ENCODE measurements at places on chromosomes 16 and 17. TPM values are rescaled to one million over a fixed set of nuclear protein-coding genes. Genes with fewer than 3 reads are reported as not detected.

The NR1D1 gene
- total RNA-seq = 26.7 TPM

The KRTAP2-3 gene
- total RNA-seq = not detected

DNA sequence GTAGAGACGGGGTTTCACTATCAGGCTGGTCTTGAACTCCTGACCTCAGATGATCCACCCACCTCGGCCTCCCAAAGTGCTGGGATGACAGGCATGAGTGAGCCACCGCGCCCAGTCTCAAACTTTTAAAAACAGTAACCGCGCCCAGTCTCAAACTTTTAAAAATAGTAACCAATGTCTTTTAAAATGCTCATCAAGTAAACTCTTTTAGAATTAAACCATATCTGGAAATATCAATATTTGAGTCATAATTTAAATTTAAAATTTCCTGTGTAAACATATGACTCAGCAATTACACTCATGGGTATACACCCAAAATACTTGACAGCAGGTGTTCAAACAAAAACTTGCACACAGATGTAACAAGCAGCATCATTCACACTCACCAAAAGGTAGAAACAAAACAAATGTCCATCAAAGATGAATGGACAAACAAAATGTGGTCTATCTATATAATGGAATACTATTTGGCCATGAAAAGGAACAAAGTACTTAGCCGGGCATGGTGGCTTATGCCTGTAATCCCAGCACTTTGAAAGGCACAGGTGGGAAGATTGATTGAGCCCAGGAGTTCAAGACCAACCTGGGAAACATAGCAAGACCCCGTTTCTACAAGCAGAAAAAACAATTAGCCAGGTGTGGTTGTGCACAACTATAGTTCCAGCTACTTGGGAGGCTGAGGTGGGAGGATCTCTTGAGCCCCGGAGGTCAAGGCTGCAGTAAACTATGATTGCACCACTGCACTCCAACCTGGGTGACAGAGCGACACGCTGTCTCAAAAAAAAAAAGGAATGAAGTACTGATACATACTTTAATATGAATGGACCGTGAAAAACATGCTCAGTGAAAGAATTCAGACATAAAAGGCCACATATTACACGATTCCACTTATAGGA is 20.2 kb downstream of the ENPP7 start:
- no peak for DNase-seq

DNA sequence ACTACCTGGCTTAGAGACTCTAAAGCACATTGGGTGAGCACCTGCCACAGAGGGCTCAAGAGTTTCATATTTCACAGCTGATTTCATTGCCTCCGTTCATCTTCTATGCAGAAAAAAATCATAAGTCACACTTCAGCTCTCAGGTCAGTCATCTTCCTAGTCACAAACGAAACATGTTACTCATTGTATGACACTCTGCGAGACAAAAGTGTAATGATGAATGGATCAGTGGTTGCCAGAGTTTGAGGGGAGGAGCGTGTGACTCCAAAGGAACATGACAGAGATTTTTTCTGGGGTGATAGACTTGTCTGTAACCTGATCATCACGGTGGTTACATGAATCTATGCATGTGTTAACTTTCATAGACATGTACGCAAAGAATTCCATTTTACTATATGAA is 195.2 kb upstream of the CNTNAP4 start:
- no peak for DNase-seq

- no peak for DNase-seq
Measured at GRCh38 chr17:28509789-28510188, 3.6 kb downstream of the FOXN1 start.

DNA sequence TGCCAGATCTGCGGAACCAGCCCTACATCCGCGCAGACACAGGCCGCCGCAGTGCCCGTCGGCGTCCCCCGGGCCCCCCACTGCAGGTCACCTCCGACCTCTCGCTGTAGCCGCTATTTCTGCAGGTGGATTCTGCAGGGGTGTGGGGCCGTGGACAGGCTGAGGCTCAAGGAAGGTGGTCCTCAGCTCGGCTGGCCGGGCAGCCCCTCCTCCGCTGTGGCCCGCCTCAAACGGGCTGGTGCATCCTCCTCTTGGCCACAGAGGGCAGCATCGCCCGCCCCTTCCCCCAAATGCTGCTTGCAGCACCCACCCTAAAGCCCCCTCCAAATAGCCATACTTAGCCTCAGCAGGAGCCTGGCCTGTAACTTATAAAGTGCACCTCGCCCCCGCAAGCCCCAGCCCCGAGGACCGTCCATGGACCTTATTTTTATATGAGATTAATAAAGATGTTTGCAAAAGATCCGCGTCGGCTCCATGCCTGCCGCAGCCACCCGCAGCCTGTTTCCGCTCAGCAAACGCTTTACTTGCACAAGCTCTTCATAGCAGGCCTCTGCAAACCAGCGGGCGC is 14.9 kb downstream of the SPATA32 start:
- no peak for DNase-seq

DNA sequence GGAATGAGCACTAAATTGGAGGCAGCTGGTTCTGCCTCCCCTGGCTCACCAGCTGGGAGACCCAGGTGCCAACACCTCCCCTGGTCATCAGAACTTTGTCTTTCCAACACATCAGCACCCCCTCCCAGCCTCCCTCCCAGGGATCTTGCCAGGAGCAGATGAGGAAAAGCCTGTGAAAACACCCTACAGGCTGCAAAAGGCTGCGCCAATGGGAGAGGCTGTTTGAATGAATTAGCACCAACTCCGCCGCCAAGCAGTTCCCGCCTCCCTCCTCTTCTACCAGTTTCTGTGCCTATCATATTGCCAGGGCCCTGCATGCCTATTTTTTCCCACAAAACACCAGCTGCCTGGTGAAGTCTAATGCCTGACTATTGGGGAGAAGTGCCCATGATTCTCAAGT is 137.0 kb downstream of the AIPL1 start:
- no peak for DNase-seq

DNA sequence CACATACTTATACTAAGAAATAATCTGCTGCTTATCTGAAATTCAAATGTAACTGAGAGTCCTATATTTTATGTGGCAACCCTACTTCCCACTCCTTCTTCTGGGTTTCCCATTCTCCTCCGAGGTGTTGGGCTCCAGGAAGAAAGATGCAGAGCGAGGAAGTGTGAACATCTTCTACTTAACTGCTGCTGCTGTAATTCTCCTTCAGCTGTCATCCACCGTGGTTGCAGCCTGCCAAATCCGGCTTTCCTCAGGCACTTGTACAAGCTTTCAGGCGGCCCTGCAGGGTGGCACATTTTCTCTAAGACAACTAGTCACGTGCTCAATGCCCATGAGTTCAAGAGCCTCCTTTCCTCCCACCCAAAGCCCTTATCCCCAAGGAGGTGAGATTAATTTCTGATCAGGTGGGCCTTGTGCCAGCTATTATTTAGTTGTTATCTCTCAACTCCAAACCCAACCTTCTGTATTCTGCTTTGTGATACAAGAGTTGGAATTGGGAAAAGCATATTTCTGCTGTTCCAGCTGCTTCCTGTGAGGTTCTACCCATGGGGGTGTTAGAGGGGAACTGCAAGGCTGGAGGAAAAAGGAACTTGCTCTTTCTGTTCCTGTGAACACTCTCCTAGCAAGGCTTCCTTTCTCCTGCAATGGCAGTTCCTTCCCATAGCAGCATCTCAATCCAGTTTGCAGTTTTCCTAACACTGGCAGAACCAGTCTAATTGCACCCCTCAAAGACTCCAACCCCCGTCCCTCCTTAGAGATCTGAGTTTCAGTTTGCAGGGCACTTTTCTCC is 67.6 kb upstream of the RBBP6 start:
- DNase-seq = no peak

GRCh38 chr17:34024386-34024785 is 230.7 kb upstream of the CCL2 start:
- DNase-seq = no peak

- DNase-seq = no peak
Measured at GRCh38 chr16:78376452-78376851, 277.0 kb downstream of the WWOX start.

- no peak for DNase-seq
Measured at GRCh38 chr17:66444031-66444430, 141.6 kb downstream of the PRKCA start.

All from activated naive CD4-positive, alpha-beta T cell treated with anti-CD3 and anti-CD28 coated beads, Interleukin-2, amount 50 U/mL, for 72 hours (primary cell).